ENCODE measurements at places on chromosomes 12 and 14. TPM values are rescaled to one million over a fixed set of nuclear protein-coding genes. Genes with fewer than 3 reads are reported as not detected.

Gene KRT71
- total RNA-seq: not detected

Gene TCL1A
- total RNA-seq: not detected

Gene PTHLH
- total RNA-seq: not detected

Gene PLEKHG7
- not detected for total RNA-seq

Gene TRIM9
- 2.9 TPM for total RNA-seq

Gene VASH1
- 27.7 TPM for total RNA-seq

Data from cardiac muscle cell (in vitro differentiated cells and primary cell).